K562 (cell line): ENCODE measurements at places on chromosomes 1 and 21. TPM values are rescaled to one million over a fixed set of nuclear protein-coding genes. Genes with fewer than 3 reads are reported as not detected.

Gene ANGPTL7
- polyA plus RNA-seq: not detected in 2 replicates

- peak; percentile 52 for DNase-seq
Observed at GRCh38 chr1:91885213-91885715, 687 bp downstream of the TGFBR3 start.

Gene CA14
- 0.12 and 0.57 TPM in 2 replicates for polyA plus RNA-seq

Gene ZNF593OS
- polyA plus RNA-seq: not detected in 2 replicates

Gene PLA2G2F
- polyA plus RNA-seq: not detected in 2 replicates

DNA sequence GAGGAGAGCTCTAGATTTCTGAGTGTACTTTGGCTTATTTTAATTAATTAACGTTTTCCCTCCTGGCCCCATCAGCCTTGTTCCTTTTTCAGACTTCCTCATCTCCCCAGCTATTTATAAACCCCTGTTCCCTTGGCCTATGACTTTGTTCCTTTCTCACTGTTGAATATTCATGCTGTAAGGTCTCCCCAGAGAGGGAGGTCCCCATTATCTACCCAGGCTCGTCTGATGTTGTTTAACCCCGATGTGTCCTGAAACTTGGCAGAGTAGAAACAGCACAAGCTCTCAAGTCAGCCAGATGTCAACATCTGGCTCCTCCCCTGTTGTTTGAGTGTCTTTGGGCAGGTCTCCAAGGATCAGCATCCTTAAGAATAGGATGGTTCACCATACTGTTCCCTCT, 153.6 kb downstream of the HIVEP3 start:
- DNase-seq: no peak

DNA sequence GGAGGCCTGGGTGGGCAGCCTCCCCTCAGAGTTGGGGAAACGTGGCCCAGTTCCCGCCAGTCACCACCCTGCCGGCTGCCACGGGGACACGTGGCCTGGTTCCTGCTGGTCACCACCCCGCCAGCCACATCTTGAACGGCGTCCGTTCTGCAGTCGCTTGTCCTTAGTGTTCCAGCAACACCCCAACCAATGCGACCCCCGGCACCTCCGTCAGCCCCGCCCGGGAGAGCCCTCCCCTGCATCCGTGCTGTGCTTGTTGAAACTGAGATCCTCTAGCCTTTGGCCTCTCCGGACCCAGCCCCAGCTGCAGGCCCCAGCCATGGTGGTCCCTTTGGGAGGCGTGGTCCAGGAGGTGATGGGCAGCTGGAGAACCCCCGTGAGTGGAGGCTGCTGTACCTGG, 18.7 kb downstream of the PRKCZ start:
- DNase-seq: no peak

DNA sequence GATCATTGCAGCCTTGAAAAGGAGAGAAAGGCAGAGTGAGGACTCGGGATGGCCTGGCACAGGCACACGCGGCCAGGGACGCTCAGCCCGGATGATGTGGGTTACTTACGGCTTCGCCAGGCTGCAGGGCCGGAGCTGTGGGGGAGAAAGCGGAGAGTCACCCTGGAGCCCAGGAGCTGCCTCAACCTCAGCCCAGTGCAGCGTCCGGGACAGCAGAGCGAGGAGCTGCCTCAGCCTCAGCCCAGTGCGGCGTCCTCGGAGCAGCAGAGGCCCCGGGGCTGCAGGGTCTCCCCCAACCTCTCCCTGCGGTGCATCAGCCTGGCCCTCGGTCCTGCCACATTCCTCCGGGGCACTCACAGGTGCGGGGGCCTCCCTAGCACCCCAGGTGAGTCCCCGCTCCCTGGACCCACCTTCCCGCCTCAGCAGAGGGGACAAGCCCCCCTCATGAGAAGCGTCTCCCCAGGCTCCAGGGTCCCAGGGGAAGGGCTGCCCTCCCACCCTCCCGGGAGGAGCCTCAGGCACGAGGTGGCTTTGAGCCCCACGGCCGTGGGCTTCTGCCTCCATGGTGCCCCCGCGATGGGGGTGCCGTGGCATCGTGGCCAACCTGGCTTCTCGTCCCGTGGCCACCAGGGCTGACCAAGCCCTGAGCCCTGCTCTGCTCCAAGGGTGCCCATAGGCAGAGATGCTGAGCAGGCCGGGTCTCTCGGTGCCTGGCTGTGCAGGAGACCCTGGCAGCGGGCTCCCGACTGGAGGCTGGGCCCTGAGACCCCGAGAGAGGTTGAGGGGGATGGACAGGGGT, 10.5 kb upstream of the RNF223 start:
- DNase-seq: no peak

DNA sequence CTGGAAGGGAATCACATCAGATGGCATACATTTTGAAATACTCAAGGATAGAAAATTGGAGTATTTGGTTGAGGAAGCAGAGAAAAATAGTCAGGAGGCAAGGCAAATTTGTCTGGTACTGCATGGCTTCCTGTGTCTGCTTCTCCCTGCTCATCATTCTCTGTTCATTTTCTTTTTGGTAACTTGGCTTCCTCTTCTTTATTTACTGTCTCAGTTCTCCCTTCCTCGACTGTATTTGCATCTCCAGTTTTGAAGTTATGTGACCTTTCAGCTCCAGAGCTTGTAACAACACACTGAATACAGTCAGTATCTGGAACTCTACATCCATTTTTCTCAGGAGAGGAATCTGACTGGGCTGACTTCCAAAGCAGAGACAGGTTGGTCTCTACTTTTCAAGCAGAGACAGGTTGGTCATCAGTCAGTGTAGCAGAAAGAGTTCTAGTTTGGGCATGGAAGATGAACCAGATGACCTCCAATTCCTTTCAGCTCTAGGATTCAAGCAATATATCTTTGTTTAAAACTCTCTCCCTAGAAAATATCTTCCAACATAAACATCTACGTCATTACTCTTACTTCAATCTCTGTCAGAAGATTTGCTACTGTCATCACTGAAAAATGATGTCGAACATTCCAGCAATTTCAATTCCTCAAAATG, 571.2 kb downstream of the ADGRL2 start:
- no peak for DNase-seq

DNA sequence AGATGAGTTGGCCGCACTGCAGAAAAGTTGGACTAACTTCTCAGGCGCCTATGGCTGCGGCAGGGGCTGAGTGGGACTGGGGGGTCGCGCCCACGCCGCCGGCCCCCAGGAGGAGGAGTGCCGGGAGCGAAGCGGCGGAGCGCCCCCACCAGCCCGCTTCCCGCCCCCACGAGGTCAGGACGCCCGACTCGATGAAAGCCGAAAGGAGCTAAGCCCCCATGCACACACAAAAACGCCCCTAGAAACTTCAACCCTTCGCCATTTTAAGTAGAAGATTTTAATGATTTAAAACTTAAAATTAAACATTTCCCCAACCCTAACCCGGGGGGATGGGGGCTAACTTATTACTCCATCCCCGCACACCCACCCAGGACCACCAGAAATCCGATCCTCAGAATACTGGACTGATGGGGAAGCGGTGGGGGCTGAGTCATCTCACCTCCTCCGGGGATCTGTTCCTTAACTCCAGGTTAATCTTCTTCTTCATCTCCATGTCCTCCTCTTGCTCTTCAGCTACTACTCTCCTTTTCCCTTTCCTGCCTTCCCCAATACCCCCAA, 539 bp downstream of the ANP32E start:
- DNase-seq: peak; percentile 64

Gene DNAH14
- polyA plus RNA-seq: 129 and 137 TPM in 2 replicates

Gene ITGB2
- 0.57 and 0.60 TPM in 2 replicates for polyA plus RNA-seq

- DNase-seq: no peak
Observed at GRCh38 chr1:229027622-229028182, 243.2 kb upstream of the RAB4A start.

DNA sequence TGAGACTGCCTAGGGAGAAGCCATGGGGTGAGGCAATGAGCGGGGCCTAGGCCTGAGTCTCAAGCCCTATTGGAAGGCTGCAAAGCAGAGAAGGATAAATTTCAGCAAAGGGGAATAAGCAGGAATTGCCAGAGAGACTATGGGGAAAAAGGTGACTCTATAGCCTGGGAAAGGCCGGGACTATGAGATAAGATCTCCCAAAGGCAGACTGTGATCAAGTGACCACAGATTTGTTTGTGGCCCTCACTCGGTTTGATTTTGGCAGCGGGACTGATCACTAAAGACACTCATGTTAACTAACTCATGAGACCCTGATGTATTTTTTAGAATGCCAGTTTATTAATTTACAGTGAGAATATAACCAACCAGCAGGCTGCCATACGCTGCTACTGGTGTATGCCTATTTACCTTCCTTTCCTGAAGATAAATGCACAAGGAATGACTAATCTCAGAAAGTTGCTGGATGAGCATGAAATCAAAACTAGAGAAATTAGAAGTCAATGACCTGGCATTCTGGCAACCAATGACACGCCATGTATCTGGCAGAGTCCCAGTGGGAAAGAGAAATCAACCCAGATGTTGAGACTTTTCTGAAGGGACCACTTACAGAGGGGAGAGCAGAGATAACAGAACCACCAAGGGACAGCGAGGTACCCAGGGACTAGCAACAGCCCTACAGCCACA, 4.3 kb downstream of the HSF2BP start:
- DNase-seq: no peak

GRCh38 chr1:221672239-221672645, 69.6 kb downstream of the DUSP10 start:
- no peak for DNase-seq

Gene F13B
- not detected in 2 replicates for polyA plus RNA-seq
